ENCODE measurements at places on chromosomes 4 and X.

DNA sequence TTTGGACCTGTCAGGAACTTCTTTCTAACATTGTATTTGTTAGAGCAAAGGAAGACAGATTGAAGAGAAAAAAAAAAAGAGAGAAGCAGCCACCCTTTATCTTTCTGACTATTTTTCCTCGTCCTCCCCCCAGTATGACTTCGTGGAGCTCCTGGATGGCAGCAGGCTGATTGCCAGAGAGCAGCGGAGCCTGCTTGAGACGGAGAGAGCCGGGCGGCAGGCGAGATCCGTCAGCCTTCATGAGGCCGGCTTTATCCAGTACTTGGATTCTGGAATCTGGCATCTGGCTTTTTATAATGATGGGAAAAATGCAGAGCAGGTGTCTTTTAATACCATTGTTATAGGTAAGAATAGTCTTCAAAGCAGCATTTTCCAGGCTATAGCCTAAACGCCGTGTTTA, 237.7 kb downstream of the DCTD start:
- no peak for DNase-seq

DNA sequence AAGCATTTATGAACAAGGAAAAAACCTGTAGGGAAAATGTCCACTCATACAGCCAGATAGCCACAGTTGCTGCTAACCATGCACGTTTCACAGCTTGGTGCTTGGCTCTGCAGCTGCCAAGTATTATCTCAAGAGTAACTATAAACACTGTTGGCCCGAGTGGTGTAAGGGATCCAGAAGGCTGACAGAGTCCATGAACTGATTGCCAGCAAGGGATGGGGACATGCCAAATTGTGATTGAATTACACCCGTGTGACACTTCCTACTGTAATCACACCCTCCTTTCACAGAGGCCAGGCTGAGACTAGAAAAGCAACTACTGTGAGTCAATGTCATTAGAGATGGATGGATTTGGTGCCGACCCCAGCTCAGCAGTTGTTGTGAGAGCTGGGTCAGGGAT, 223.9 kb upstream of the ANKRD50 start:
- no peak for DNase-seq

DNA sequence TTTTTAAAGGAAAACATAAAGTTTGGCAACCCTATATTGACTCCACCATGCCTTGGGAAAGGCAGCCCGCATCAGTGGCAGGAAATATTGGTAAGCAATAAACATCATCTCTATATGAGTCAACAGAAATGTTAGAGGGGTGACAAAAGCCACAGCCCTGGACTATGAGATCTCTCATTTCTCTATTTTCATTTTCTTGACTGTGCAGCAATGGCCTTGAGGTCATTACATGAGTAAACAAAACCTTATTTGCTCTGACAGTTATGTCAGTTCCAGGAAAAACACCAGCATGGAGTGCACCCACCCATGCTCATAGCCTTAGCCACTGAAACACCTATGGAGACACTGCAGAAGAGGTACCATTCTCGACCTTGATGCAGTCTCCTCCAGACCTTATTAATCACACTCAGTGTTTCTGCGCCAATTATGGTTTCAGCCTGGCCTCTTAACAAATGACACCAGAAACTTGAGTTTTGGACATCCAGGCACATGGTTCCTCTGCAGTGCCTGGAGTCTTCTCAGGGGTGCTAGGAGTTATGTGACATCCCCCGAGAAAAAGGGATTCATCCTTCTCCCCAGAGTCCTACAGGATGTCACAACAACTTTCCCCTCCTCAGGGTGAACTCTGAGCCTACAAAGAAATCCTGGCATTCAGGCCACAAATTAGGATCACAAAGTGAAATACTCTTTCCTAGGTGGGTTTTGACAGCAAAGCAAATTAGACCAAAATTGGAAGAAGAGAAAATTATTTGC, 16.0 kb upstream of the HPGD start:
- no peak for DNase-seq

DNA sequence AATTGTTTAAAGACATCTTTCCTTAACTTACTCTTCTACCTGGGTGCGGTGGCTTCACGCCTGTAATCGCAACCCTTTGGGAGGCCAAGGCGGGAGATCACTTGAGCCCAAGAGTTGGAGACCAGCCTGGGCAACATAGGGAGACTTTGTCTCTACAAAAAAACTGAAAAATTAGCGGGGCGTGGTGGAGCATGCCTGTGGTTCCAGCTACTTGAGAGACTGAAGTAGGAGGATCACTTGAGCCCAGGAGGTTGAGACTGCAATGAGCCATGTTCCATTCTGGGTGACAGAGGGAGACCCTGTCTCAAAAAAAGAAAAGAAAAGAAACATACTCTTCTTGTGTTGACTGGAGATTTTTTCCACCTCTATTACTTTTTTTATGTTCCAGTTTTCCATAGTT, 181.9 kb downstream of the RAPGEF2 start:
- no peak for DNase-seq

DNA sequence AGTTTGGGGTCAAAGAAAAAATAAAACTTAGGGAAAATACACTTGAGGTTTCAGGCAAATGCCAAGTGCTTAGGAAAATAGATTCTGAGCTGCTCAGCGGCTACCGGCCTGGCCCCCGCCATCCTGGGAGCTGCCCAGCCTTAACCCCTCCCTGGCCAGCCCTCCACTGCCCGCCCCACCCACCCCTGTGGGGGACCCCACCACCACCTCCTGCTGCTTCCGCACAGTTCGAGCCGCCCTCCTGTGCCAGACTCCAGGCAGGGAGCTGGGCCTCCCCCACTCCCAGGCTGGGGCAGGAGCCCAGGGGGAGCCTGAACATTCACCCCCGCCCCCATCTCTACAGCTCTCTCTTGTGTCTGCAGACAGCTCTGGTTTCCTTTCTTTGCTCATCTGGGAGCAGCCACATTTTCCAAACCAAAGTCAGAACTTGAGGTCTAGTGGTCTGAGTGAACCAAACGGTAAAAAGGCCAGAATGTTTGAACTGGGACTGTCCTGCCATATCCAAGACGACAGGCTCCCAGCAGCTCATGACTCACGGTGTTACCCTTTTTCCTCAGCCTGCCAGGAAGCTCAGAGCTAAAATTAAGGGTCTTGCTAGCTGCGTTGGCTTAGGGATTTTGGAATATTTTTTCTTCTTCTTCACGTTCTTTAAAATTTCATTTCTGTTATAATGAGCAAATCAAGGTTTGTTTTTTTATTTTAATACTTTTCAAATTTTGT, 4.7 kb upstream of the FGFR3 start:
- no peak for DNase-seq

DNA sequence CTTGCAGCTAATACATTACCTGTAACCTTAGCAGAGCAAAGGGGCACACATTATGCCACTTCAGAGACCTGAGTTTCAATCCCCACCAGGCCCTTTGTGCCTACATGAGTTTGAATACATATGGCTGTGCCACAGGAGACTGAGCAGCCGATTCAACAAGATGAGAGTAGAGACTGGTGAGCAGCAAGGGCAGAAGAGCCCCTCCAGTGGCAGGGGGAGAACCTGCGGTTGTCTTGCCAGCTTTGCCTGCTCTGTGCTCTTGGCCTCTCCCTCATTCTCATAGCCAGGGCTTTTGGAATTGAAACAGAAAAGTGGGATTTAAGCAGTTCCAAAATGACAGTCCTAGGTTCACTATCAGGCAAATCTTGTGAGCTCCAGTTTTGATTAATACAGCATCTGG, 52.3 kb upstream of the CLNK start:
- DNase-seq, result no peak

DNA sequence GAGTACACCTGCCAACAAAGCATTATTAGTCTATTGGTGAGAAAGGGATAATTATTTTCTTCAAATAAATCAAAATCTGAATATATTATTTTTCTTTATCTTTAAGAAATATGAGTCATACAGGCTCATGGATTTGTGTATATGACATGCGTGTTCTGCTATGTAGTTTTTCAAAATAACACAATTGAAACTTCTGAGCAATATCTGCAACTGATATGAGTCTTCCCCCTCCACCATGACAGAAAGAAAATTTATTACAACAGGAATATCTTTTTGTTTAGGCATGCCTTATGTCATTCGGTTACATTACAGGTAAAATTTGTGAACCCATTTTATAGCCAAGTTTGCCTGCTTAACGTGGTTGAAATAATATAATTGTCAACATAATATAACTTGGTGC, 32.0 kb downstream of the TMPRSS11A start:
- DNase-seq, result no peak

DNA sequence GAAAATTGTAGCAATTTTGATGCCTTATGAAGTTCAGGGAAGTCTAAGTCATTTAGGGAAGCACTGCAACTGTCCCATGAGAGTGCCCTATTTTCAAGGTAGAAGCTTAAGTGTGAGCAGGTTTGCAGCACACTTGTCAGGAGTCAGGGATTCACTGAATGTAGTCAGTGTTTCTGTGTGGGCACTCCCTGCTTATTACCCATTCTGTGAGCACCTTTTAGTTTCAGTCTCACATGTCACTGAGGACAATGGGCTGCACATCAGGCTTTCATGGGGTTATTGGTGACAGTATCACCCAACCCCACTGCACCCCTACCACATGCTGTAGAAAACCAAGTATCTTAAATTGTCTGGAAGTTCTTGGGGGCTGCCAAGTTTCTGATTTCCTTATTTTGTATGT, 2.9 kb upstream of the CCNG2 start:
- no peak for DNase-seq

GRCh38 chrX:7346021-7346420, 198.1 kb upstream of the PUDP start:
- DNase-seq, result no peak

- peak; percentile 30 for DNase-seq
Measured at GRCh38 chr4:47490550-47490949, 5.5 kb downstream of the ATP10D start.

GRCh38 chrX:133985164-133985966, at the start of gene GPC3:
Gene GPC3, minus strand, starts transcription at chrX:133985594.
- peak; percentile 65 for DNase-seq

DNA sequence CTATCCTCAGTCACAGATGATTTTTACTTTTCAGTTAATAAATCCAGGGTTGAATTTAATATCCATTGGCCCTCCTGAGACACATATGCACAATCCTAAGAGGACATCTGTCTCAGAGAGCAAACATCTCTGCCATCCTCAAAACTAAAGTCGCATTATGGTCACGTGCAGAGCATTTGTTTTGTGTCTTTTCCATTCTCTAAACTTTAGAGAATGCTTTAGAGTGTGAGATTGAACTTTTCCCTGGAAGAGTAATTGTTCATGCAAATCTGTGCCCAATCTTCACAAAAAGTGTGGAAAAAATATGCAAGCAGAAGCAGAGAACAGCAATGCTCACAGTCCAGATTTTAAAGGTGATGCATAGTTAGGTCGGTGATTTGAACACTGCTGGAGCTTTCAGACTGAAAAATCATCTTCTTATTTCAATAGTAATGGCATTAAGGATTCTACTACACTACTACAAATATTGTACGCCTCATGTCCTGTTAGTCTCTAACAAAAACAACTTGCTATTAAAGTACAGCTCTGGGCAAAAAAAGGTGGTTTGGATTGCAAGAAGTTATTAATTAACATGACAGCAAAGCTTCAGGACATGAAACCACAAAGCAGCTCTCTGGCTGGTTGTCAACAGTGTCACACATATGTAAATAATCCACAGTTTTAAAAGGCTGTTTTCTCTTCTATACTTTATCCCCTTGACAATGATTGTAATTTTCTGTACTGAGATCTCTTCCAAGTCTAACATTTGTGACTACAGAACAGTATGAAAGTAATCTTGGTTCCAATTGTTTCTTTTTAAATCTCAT, 19.9 kb downstream of the DCHS2 start:
- no peak for DNase-seq

DNA sequence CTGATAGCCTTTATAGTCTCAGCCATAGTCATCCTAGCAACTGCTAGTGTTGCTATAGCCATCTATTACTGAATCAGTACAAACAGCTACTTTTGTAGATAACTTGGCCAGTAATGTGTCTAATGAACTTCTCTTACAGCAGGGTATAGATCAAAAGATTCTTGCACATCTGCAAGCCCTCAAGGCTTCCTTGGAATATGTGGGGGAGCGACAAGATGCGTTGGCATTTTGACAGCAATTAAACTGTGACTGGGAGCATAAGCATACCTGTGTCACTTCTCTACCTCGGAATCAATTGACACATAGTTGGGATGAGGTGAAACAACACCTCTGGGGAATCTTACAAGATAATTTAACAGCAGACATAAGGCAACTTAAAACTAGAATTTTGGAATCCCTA, 87.6 kb downstream of the TMEM144 start:
- DNase-seq, result no peak

DNA sequence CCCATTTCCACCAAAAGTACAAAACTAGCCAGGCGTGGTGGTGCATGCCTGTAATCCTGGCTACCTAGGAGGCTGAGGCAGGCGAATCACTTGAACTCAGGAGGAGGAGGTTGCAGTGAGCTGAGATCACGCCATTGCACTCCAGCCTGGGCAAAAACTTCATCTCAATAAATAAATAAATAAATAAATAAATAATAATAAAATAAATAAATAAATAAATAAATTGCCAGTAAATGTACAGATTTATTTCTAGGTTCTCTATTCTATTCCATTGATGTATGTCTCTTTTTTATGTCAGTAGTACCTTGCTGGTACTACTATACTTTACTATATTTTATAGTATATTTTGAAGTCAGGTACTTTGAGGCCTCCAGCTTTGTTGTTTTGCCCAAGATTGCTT, 43.7 kb downstream of the MAGEC1 start:
- DNase-seq, result no peak

- no peak for DNase-seq
Measured at GRCh38 chr4:100880011-100880410, 362.2 kb upstream of the EMCN start.

DNA sequence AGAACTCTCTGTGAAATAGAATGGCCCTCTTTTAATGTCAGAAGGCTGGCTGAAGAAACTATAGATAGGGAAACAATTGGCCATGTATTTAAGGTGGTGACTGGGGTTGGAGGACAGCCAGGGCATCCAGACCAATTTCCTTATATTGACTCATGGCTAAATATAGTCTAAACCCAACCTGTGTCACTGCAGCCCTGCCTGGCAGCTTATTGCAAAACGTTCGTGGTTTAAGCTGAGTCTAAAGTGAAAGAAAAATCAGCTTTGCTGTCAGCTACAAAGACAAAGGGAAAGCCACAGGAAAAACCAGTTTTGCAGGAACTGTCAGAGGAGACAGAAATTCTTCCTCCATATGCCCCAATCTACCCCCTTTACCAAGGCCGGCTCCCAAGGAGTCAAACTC, 902.8 kb upstream of the NDST4 start:
- peak; percentile 46 for DNase-seq

GRCh38 chrX:68881911-68882310, 53.1 kb downstream of the EFNB1 start:
- DNase-seq, result no peak

- DNase-seq, result no peak
Measured at GRCh38 chr4:111174331-111174730, 551.5 kb upstream of the PITX2 start.
